Spinal cord (tissue), 10 donors: ENCODE measurements at places on chromosomes 13 and 19. TPM values are rescaled to one million over a fixed set of nuclear protein-coding genes. Genes with fewer than 3 reads are reported as not detected.

- no peaks in the 10 kb centered on the region for H3K36me3 ChIP-seq
- no peak overlapping the region for H3K4me3 ChIP-seq
Observed at GRCh38 chr13:91232716-91233115, 114.8 kb upstream of the MIR17HG start.

GRCh38 chr13:63086286-63086685 lies 1670.6 kb upstream of the PCDH20 start:
- H3K4me1 ChIP-seq, result no peaks in the 10 kb centered on the region
- H3K27ac ChIP-seq, result no peak overlapping the region
- H3K27me3 ChIP-seq, result no peaks in the 10 kb centered on the region
- H3K4me3 ChIP-seq, result no peak overlapping the region

DNA sequence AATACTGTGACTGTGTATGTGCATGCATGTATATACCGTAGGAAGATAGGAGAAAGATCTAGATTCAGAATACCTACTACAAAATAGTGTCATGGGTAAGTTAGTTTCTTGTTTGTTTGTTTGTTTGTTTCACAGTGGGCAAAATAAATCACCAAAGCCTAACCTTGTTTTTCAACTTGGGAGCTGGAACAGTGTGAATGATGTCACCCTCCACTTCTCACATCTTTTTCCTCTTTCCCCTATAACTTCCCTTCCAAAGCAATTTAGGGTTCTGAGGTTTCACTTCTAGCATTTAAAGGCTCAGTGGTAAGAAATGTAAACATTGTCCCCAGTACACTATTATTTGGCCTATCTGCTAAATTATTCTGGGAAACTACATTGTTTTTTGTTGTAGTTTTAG lies 5.4 kb downstream of the KCTD4 start:
- no peak for DNase-seq
- no peaks in the 10 kb centered on the region for H3K4me1 ChIP-seq
- H3K4me3 ChIP-seq, result no peak overlapping the region
- no peak overlapping the region for H3K27ac ChIP-seq
- H3K27me3 ChIP-seq, result no peaks in the 10 kb centered on the region

GRCh38 chr19:1058112-1058511 lies 8.9 kb upstream of the ARHGAP45 start:
- no peaks in the 10 kb centered on the region for H3K27me3 ChIP-seq
- DNase-seq, result no peak
- no peaks in the 10 kb centered on the region for H3K4me1 ChIP-seq
- no peak overlapping the region for H3K4me3 ChIP-seq

- no peaks in the 10 kb centered on the region for H3K27me3 ChIP-seq
- DNase-seq, result no peak
- no peaks in the 10 kb centered on the region for H3K4me1 ChIP-seq
- H3K4me3 ChIP-seq, result no peak overlapping the region
- H3K27ac ChIP-seq, result no peak overlapping the region
Observed at GRCh38 chr19:43438291-43439031, 23.8 kb downstream of the TEX101 start.

DNA sequence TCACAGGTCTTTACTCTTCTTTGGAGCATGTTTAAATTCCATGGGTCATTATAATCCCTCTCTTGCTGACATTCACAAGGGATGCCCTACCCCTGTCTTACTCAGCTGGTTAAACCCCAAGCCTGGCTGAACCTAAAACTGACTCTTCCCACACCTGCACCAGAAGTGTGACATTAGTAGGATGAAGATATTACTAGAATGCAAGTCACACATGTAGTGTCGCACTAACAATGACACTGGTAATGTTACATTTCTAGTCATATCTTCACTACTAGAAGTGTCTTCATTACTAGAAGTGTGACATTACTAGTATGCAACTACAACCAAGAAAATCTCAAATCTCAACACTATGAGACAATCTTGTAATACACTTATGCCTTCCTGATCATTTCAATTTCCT lies 14.2 kb downstream of the ZAR1L start:
- H3K36me3 ChIP-seq, result no peaks in the 10 kb centered on the region
- H3K27me3 ChIP-seq, result no peaks in the 10 kb centered on the region
- no peak for DNase-seq
- H3K27ac ChIP-seq, result no peak overlapping the region

DNA sequence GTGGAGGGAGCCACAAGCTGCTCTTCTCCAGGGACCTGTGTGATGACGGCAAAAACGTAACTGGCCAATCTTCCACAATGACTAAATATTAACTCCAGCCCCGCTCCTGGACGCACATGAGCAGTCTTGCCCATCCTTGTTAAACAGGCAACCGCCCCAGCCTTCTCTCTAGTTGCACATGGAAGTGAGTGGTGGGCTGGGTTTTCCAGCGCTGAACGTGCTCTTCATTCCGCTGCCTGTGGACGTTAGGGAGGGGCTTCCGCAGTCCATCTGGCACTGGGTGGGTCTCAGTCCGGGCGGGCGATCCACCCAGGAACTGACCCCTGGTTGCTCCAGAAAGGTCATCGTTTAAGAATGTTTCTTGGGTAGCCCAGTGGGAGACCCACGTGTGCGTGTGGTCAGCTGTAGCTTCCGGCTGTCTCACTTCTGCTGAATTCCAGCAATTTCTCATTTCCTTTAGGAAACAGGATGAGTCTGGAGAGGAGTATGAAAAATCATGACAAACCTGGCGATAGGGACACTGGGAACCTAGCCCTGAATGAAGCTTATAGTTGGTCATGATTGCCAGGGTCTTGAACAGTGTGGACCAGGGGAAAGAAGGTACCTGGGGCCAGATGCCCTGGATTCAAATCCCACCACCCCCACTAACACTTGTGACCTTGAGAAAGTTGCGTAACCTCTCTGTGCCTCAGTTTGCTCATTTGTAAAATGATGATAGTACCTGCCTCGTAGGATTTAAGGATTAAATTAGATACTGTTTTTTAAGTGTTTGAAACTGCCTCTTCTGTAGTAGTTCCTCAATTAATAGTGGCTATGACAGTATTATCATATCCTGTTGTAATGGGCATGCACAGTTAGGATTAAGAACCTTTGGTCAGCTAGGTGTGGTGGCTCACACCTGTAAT lies 92.6 kb downstream of the SIPA1L3 start:
- H3K4me3 ChIP-seq, result no peak overlapping the region
- peaks cover 22% of the 10 kb centered on the region for H3K4me1 ChIP-seq
- H3K27me3 ChIP-seq, result no peaks in the 10 kb centered on the region
- DNase-seq, result no peak

DNA sequence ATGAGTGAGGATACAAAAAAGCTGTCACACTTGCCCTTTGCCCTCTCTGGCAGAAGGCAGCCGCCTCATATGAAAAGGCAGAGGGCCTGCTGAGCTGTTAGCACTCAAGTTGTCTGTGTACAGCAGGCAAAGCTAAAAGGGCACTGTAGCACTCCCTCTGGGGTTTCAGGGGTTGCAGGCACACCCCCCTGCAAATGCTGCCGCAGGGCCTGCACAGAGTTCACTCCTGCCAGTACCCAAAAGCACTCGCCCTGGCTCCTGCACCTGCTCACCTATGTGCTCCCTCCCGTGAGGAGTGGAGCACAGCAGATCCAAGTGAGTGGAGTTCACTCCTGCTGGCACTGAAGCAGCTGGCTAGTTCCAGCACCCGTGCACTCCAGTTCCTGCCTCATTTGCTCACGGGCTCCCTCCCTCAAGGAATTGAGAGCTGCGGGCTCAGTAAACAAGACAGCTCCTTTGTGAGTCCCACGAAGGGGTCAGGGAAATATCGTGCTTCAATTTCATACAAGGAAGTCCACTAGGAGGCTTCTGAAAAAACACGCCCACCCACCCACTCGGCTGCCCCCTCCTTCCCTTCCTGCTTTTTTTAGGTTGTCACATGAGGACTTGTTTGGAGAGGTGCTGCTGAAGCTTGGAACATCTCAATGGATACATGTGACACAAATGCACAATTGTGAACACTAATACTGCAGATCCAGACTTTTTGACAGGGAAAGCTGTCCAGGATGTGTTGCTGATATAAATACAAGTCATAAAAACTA lies 9.9 kb upstream of the RCBTB2 start:
- H3K4me1 ChIP-seq, result peaks cover 6% of the 10 kb centered on the region
- DNase-seq, result no peak
- H3K27ac ChIP-seq, result peak overlapping the region; percentile 74
- H3K4me3 ChIP-seq, result peak overlapping the region; percentile 7

DNA sequence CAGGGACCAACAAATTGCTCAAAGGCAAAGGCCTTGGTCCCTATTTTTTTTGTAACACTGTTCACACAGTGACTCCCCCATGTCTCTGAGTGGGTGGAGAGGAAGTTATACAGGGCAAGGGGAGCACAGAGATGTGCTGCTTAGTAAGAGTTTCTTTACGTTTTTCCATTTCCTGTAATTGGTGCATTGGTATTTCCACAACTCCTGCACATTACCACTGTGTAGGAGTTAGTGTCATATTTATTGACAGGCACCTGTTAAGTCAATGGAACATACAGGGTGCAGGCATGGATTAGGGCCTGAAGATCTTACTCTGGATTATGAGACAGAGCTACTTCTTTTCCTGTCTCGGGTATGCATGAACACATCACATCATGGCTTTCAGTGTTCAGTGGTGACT lies 45.2 kb downstream of the SOX21 start:
- H3K4me1 ChIP-seq, result no peaks in the 10 kb centered on the region
- no peak overlapping the region for H3K4me3 ChIP-seq
- H3K36me3 ChIP-seq, result no peaks in the 10 kb centered on the region
- no peak overlapping the region for H3K27ac ChIP-seq
- no peak for DNase-seq

DNA sequence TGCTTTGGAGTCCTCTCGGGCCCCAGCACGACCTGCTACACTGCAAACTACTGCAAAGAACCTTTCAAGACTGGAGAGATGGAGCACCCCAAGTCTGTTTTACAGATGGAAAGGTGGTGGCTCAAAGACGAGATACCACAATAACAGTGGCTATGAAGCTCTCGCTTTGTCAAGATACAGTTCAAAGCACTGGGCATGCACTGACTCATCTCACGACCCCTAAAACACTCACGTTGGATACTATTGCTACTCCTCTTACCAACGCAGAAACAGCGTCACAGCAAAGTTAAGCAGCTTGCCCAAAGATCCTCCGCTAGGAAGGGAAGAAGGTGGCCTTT lies 24.0 kb upstream of the LAIR1 start:
- H3K27me3 ChIP-seq, result peaks cover 6% of the 10 kb centered on the region
- no peak for DNase-seq
- peak overlapping the region; percentile 31 for H3K4me3 ChIP-seq
- peaks cover 10% of the 10 kb centered on the region for H3K4me1 ChIP-seq
- no peak overlapping the region for H3K27ac ChIP-seq

- H3K27me3 ChIP-seq, result peaks cover 2% of the 10 kb centered on the region
- no peak overlapping the region for H3K4me3 ChIP-seq
- H3K36me3 ChIP-seq, result no peaks in the 10 kb centered on the region
- no peaks in the 10 kb centered on the region for H3K4me1 ChIP-seq
Observed at GRCh38 chr13:45109102-45109720, 11.1 kb upstream of the GTF2F2 start.

Gene NR1H2
- polyA plus RNA-seq, result 38.2 TPM

- H3K27me3 ChIP-seq, result no peaks in the 10 kb centered on the region
- peaks cover 4% of the 10 kb centered on the region for H3K4me1 ChIP-seq
- H3K36me3 ChIP-seq, result no peaks in the 10 kb centered on the region
- H3K27ac ChIP-seq, result no peak overlapping the region
- DNase-seq, result no peak
Observed at GRCh38 chr19:53655042-53655665, 23.4 kb downstream of the DPRX start.

DNA sequence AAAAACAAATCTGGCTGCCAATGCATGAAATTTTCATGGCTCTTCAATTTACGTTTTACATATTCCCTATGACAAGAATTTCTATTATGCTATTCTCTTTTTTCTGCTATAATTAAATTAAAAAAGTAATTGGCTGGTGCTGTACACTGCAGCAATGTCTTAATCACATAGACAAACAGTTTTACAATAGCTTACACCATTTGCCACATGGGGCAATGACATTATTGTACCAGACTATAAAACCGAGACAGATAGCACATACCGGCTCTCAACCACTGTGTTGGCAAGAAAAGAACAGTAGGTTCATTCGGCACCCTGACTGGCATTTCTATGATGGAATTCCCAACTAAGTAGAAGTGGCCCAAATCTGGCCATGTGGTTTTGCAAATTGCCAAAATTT lies 67.7 kb downstream of the DACH1 start:
- no peaks in the 10 kb centered on the region for H3K4me1 ChIP-seq
- no peak overlapping the region for H3K27ac ChIP-seq
- no peaks in the 10 kb centered on the region for H3K36me3 ChIP-seq
- no peaks in the 10 kb centered on the region for H3K27me3 ChIP-seq
- peak; percentile 78 for DNase-seq

- H3K36me3 ChIP-seq, result peaks cover 44% of the 10 kb centered on the region
- no peaks in the 10 kb centered on the region for H3K27me3 ChIP-seq
- DNase-seq, result no peak
- H3K4me3 ChIP-seq, result no peak overlapping the region
- no peak overlapping the region for H3K27ac ChIP-seq
Observed at GRCh38 chr19:32357720-32358119, 12.3 kb downstream of the ZNF507 start.

Gene KLK12
- polyA plus RNA-seq, result not detected

DNA sequence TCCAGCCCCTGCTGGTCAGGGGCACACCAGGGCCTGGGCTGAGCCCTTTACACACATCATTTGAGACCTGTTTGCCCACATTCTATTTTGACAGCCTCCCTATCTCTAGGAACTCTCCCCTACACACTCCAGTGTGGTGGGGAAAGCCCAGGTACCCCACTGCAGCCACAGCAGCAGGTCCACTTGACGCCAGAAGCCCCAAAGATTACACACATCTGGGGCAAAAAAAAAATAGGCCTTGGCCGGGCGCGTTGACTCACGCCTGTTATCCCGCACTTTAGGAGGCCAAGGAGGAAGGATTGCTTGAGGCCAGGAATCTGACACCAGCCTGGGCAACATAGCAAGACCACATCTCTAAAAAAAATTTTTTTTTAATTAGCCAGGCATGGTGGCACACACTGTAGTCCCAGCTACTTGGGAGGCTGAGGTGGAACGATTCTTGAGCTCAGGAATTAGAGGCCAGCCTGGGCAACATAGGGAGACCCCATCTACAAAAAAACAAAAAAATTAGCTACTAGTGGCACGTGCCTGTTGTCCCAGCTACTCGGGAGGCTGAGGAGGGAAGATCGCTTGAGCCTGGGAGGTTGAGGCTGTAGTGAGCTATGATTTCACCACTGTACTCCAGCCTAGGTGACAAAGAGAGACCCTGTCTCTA lies 18.0 kb upstream of the CD22 start:
- DNase-seq, result no peak
- H3K27ac ChIP-seq, result no peak overlapping the region
- H3K4me3 ChIP-seq, result no peak overlapping the region
- peaks cover 13% of the 10 kb centered on the region for H3K4me1 ChIP-seq
- H3K36me3 ChIP-seq, result peaks cover 9% of the 10 kb centered on the region
- H3K27me3 ChIP-seq, result no peaks in the 10 kb centered on the region

Gene CRX
- not detected for polyA plus RNA-seq

DNA sequence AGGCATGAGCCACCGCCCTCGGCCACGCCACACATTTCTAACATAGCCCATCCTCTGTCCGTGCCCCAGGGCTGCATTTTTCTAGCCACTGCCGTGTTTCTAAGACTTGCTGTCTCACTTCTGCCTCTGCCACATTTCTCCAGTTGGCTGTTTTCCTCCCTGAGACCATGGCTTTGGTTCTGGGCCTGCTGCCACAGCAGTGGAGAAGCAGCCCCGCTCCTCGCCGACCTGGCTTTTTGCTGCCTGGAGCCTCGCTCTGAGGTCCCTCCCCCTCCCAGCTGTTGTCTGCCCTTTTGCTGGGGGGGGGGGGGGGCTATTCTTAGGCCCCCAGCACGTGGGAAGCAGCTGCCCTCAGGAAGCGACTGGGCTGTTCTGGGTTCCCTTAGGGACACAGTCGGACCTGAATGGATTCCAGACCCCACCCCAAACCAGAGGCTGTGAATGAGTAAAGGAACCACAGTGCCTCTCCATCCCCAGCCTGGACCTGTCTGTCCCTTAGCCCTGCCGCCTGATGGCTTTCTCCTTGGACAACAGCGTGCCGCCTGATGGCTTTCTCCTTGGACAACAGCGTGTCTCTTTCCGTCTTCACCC lies 3.3 kb downstream of the GYS1 start:
- no peak overlapping the region for H3K4me3 ChIP-seq
- peaks cover 63% of the 10 kb centered on the region for H3K36me3 ChIP-seq
- no peaks in the 10 kb centered on the region for H3K27me3 ChIP-seq
- no peak for DNase-seq
